ENCODE measurements at places on chromosomes 7 and 10. TPM values are rescaled to one million over a fixed set of nuclear protein-coding genes. Genes with fewer than 3 reads are reported as not detected.

The EBF3 gene
- 6.2 TPM for total RNA-seq

The ST8SIA6 gene
- 10.1 TPM for total RNA-seq

The ZFAND2A gene
- 6.6 TPM for total RNA-seq

The ACSL5 gene
- 5.6 TPM for total RNA-seq

The MRLN gene
- total RNA-seq, result not detected

The CTAGE4 gene
- total RNA-seq, result 0.16 TPM

The GRM3 gene
- not detected for total RNA-seq

DNA sequence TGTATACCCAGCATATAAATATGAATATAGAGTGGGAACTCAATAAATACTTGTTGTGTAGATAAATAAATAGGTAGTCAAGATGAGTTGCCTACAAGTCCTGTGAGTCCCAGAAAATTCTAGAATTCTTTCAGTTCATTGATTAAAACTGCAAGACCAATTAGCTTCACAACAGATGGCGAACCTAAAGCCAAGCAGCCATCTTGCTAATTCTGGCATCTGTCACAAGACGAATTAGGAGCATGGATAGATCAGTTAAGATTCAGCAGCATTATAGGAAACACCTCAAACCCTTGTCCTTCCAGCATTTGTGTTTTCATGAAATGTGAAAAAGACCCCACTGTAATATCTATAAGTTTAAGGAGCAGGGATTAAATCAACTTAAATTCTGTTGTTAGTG, 552.7 kb downstream of the MAGI2 start:
- no peak overlapping the region for H3K27ac ChIP-seq
- H3K4me3 ChIP-seq, result no peak overlapping the region
- no peak for DNase-seq
- no peaks in the 10 kb centered on the region for H3K36me3 ChIP-seq
- no peaks in the 10 kb centered on the region for H3K4me1 ChIP-seq
- H3K27me3 ChIP-seq, result no peaks in the 10 kb centered on the region

DNA sequence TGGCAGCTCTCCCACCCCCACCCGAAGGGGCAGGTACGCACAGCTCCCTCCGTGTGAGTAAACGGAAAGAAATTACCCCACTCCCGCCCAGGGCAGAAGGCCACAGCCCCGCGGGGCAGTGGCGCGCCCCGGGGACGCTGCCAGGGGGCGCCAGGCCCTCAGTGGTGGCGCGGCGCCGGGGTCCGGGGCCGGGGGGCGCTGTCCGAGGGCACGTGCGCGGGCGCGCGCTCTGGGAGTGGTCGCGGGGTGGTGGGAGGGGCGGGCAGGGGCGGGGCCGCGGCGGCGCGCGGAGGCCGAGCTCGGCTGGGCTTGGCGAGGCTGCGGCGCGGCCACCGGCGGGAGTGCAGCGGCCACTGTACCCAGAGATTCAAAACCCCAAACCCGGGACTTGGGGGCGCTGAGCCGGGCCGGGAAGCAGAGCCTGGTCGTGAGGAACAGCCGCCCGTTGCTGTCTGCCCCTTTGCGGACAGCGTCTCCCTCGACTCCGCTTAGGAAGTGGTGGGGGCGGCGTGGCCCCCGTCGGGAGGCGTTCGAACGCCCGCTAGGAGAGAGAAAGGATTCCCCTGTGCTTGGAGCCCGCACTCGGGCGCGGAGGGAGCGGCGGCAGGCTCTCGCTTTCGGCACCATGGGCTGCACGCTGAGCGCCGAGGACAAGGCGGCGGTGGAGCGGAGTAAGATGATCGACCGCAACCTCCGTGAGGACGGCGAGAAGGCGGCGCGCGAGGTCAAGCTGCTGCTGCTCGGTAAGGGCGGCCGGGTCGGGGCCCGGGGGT, at the start of gene GNAI1:
Gene GNAI1 (plus strand): TSS at position 296 of the 773 bp plus-strand sequence. CDS start 330 bp downstream, at position 626.
- no peaks in the 10 kb centered on the region for H3K36me3 ChIP-seq
- H3K27me3 ChIP-seq, result no peaks in the 10 kb centered on the region
- peak within 1 kb of the TSS; percentile 90 for H3K27ac ChIP-seq
- H3K4me1 ChIP-seq, result peaks cover 52% of the 10 kb centered on the region

GRCh38 chr10:385571-386300, 250.5 kb downstream of the ZMYND11 start:
- H3K4me3 ChIP-seq, result no peak overlapping the region
- DNase-seq, result no peak
- H3K4me1 ChIP-seq, result peaks cover 4% of the 10 kb centered on the region

DNA sequence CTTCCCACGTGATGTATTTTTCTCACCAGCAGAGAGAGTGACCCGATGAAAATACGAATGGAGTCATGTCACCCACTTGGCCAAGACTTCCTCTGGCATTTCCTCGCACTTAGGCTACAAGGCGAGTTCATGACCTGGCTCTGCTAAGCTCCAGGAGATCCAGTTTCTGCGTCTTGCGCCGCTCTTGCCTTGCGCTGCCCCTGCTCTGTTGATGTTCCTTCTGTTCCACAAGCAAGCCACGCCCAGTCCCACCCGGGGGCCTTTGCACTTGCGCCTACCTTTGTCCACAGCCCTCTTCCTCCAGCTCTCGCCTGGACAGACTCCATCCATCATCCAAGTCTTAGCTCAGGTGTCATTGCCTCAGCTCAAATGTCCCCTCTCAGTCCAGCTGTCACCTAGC, 116.3 kb upstream of the SHH start:
- H3K27me3 ChIP-seq, result peaks cover 74% of the 10 kb centered on the region
- no peak overlapping the region for H3K4me3 ChIP-seq
- no peak for DNase-seq
- no peaks in the 10 kb centered on the region for H3K4me1 ChIP-seq
- H3K27ac ChIP-seq, result no peak overlapping the region

DNA sequence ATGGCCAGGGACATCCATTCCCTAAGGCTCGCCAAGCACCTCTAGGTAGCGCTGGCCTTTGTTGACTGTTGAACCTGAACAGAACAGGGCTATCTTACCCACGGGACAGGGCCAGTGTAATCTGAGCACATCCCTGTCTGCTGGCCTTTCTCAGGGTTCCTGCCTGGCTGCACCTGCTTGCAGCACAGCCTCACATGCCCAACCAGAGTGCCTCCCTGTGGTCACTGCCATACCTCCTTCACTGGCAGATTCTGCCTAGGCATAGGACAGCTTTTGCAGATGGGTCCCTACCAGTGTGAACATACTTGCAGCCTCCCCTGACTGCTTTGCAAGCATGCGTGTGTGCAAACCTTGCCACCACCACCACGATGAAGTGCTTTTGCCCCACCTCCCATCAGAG, 15.8 kb upstream of the LIPN start:
- no peaks in the 10 kb centered on the region for H3K4me1 ChIP-seq
- H3K36me3 ChIP-seq, result no peaks in the 10 kb centered on the region
- no peak for DNase-seq

GRCh38 chr10:82038587-82038986, 163.6 kb downstream of the NRG3 start:
- H3K4me1 ChIP-seq, result no peaks in the 10 kb centered on the region
- no peaks in the 10 kb centered on the region for H3K36me3 ChIP-seq
- no peaks in the 10 kb centered on the region for H3K27me3 ChIP-seq
- no peak for DNase-seq

- H3K27me3 ChIP-seq, result peaks cover 9% of the 10 kb centered on the region
- no peak overlapping the region for H3K27ac ChIP-seq
- no peaks in the 10 kb centered on the region for H3K36me3 ChIP-seq
- DNase-seq, result peak; percentile 53
Observed at GRCh38 chr10:11685787-11686218, 56.4 kb upstream of the ECHDC3 start.

- H3K27ac ChIP-seq, result no peak overlapping the region
- peaks cover 20% of the 10 kb centered on the region for H3K4me1 ChIP-seq
- H3K36me3 ChIP-seq, result no peaks in the 10 kb centered on the region
- no peaks in the 10 kb centered on the region for H3K27me3 ChIP-seq
- DNase-seq, result no peak
- no peak overlapping the region for H3K4me3 ChIP-seq
Observed at GRCh38 chr7:95045236-95045923, 138.0 kb downstream of the PPP1R9A start.

Data from left ventricle myocardium inferior (tissue), 1 donor.